ENCODE measurements at places on chromosomes 5 and 9. TPM values are rescaled to one million over a fixed set of nuclear protein-coding genes. Genes with fewer than 3 reads are reported as not detected.

Gene NUDCD2
- 15.7 TPM for total RNA-seq

Gene ASPN
- total RNA-seq, result not detected

Gene QRFP
- not detected for total RNA-seq

Gene PCDHGC4
- total RNA-seq, result 7.4 TPM

Gene MARCOL
- total RNA-seq, result not detected

Gene LVRN
- total RNA-seq, result 0.64 TPM

Gene SLC27A6
- 0.39 TPM for total RNA-seq

Gene FAM169A
- total RNA-seq, result 11.9 TPM

Gene DMRTA1
- 6.1 TPM for total RNA-seq

Gene PPP2R2B
- 2.4 TPM for total RNA-seq

Gene FSTL4
- not detected for total RNA-seq

Gene AHRR
- total RNA-seq, result 8.6 TPM

DNA sequence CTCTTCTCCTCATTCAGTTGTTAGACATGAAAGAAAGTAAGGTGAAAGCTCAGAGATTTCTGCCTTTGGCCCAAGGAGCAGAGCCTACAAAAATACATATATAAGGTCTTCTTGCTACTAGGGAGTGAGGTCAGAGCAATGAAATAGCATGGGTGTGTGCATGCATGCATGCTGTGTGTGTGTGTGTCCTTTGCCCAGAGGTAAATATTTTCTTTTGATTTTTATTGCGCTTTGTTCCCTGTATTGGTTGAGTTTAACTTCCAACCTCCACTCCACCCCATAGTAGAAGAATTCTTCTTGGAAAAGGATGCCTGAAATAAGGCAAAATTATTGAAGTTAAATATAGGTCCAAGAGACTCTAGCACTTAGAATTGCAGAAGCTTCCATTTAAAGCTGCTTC is 248.0 kb upstream of the PTGER4 start:
- DNase-seq, result no peak
- H3K4me3 ChIP-seq, result no peak overlapping the region
- H3K4me1 ChIP-seq, result no peaks in the 10 kb centered on the region
- H3K36me3 ChIP-seq, result no peaks in the 10 kb centered on the region
- H3K27ac ChIP-seq, result no peak overlapping the region
- H3K27me3 ChIP-seq, result no peaks in the 10 kb centered on the region

- no peak overlapping the region for H3K4me3 ChIP-seq
- H3K27me3 ChIP-seq, result no peaks in the 10 kb centered on the region
- no peak for DNase-seq
- no peak overlapping the region for H3K27ac ChIP-seq
- no peaks in the 10 kb centered on the region for H3K36me3 ChIP-seq
- no peaks in the 10 kb centered on the region for H3K4me1 ChIP-seq
These were observed 246.0 kb upstream of the KIF2A start for GRCh38 chr5:62059960-62060359.

DNA sequence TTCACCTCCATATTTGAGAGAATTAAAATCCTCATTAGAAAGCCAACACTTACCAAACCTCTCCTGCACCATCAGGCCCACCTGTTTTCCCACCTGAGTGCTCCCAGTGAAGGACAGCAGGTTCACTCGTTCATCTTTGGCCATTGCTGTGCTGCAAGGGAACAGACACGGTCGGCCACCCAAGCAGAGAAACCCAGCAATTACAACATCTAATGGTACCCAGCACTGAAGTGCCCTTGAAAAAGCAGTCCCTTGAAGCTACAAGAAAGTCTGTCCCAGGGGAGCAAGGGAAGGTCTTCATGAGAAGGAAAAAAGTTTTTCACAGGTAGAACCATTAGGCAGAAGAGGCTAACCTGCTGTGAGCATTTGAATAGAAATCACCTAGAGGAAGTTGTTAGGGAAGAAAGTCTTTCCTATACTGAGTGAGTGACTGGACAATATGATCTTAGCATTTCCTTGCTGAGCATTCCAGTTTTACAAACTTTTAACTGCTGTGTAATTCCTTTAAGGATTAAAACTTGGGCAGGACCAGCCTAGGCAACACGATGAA is 26.7 kb downstream of the ALDH7A1 start:
- no peaks in the 10 kb centered on the region for H3K27me3 ChIP-seq
- peaks cover 20% of the 10 kb centered on the region for H3K36me3 ChIP-seq
- H3K4me1 ChIP-seq, result no peaks in the 10 kb centered on the region
- H3K4me3 ChIP-seq, result no peak overlapping the region
- no peak overlapping the region for H3K27ac ChIP-seq

DNA sequence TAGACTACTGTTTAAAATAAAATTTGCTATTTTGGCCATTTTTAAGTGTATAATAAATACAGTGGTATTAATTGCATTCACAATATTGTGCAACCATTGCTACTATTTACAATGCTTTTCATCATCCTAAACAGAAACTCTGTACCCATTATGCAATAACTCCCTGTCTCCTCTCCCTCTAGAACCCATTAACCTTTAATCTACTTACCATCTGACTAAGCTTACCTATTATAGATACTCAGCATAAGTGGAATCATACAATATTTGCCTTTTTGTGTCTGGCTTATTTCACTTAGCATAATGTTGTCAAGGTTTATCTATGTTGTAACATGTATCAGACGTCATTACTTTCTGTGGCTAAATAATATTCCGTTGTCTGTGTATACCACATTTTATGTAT is 25.9 kb downstream of the CD14 start:
- no peak for DNase-seq
- H3K4me3 ChIP-seq, result no peak overlapping the region
- no peaks in the 10 kb centered on the region for H3K36me3 ChIP-seq
- no peaks in the 10 kb centered on the region for H3K4me1 ChIP-seq
- H3K27me3 ChIP-seq, result no peaks in the 10 kb centered on the region

- H3K4me3 ChIP-seq, result no peak overlapping the region
- no peak for DNase-seq
- H3K4me1 ChIP-seq, result peaks cover 30% of the 10 kb centered on the region
- H3K36me3 ChIP-seq, result peaks cover 23% of the 10 kb centered on the region
- H3K27me3 ChIP-seq, result no peaks in the 10 kb centered on the region
These were observed 16.7 kb downstream of the GFPT2 start for GRCh38 chr5:180336234-180337020.

DNA sequence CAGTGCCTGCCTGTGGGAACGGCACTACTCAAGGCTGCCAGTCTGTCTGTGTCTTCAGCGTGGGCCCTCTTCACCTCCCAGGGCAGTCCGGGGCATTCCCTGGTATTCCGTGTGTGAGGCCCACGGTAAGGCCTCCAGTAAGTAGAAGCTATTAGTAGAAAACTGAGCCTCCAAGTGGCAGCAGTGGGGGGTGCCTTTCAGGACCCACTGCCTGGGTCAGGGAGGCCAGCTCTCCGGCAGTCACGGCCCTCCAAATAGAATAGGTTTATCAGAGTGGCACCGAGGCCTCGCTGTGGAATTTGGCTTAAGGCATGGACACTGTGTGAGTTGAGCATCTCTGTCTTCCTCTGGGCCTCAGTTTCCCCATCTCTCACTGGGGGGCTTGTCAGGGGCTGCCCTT is 23.1 kb downstream of the ADAMTSL2 start:
- no peaks in the 10 kb centered on the region for H3K36me3 ChIP-seq
- no peak overlapping the region for H3K27ac ChIP-seq
- no peak for DNase-seq

DNA sequence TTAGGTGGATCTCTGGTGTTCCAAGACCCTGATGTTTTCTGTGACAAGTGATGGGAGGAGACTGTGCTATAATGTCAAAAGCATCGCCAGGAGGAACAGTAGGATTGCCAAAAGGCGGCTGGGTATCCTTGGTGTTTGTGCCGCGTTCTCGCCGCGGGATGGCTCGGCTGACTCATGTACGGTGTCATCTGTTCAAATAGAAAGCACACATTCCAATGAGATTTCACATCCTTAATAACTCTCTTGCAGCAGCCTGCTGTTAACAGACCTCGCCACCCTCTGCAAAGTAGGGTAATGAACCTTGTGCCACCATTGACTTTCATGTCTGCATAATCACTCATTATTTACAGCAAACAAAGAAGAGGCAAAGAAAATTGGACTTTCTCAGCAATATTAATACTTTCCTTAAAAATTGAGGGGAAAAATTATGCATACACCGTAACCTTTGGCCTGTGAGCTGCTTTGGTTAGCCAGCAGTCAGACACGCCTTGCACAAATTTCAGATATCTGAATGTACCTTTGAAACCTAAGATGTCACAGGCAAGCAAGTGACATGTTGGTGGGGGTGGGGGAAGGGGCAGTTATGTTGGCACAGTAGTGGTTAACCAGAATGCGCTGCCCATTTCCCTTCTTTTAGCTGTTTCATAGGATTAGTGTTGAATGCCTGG is 289.4 kb downstream of the EFNA5 start:
- no peaks in the 10 kb centered on the region for H3K36me3 ChIP-seq
- peaks cover 2% of the 10 kb centered on the region for H3K27me3 ChIP-seq
- peak; percentile 80 for DNase-seq
- H3K27ac ChIP-seq, result no peak overlapping the region
- H3K4me1 ChIP-seq, result peaks cover 25% of the 10 kb centered on the region

DNA sequence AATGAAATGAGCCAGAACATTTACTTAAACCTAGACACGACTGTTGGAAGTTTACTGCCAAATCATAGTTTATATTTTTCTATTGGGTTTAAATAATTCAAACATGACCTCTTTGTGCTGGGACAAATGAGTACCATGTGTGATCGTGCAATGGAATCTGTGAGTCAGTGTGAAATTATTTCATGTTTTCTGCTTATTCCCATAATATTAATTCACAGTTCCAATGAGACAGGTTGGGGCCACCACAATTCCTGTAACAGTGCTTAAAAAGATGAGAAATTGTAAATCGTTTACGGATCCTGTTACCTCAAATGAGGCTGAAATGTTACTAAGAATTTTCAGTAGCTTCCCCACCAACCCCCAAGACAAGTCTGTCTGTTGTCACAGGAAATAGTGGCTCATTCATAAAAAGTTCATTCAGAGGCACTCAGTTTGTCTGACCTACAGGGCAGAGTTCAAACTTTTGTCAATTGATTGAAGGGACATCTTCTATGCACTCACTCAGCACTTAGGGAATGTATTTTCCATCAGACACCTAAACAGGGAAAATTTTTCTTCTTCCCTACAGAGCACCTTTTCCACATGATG is 563.9 kb upstream of the ADAMTS16 start:
- H3K4me1 ChIP-seq, result peaks cover 10% of the 10 kb centered on the region
- no peaks in the 10 kb centered on the region for H3K27me3 ChIP-seq
- peak; percentile 88 for DNase-seq
- H3K36me3 ChIP-seq, result no peaks in the 10 kb centered on the region
- H3K27ac ChIP-seq, result no peak overlapping the region
- no peak overlapping the region for H3K4me3 ChIP-seq

DNA sequence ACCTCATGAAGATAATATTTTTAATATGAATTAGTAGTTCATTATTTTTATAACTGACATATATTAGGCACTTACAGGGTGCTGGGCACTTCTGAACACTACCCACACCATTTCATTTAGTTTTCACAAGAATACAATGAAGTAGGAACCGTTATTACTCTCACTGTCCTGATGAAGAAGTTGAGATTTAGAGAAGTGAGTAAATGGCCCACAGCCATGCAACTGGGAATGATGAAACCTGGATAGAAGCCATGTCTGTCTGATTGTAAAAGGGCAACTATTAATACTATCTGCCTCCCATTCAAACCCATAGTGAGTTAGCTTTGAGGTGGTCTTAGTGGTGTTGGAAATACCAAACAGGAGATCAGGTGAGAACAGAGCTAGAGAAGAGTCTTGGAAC is 29.6 kb upstream of the OTULINL start:
- no peak for DNase-seq
- peaks cover 12% of the 10 kb centered on the region for H3K27me3 ChIP-seq
- no peak overlapping the region for H3K27ac ChIP-seq
- no peaks in the 10 kb centered on the region for H3K36me3 ChIP-seq

DNA sequence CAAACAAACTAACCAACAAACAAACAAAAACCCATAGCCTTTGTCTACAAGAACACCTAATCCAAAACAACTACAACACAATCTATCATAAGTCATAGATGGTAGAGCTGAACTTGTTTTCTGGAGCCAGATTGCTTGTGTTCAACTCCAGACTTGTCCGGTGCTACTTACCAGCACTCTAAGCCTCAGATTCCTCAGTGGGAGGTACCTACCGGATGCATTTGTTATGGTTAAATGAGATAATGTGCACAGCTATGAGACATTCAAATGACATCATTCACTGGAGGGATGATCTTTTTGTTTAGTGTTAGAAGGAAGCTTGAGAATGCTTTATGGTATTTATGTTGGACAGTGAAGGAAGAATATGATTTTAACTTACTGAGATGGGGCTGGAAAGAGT is 592.9 kb upstream of the C9orf72 start:
- no peak overlapping the region for H3K4me3 ChIP-seq
- H3K36me3 ChIP-seq, result no peaks in the 10 kb centered on the region
- H3K27me3 ChIP-seq, result no peaks in the 10 kb centered on the region
- DNase-seq, result no peak
- H3K4me1 ChIP-seq, result peaks cover 2% of the 10 kb centered on the region
- no peak overlapping the region for H3K27ac ChIP-seq

- no peaks in the 10 kb centered on the region for H3K4me1 ChIP-seq
- DNase-seq, result no peak
- H3K27ac ChIP-seq, result no peak overlapping the region
- peaks cover 86% of the 10 kb centered on the region for H3K36me3 ChIP-seq
- no peaks in the 10 kb centered on the region for H3K27me3 ChIP-seq
These were observed 9.9 kb downstream of the HNRNPH1 start for GRCh38 chr5:179613460-179614071.

DNA sequence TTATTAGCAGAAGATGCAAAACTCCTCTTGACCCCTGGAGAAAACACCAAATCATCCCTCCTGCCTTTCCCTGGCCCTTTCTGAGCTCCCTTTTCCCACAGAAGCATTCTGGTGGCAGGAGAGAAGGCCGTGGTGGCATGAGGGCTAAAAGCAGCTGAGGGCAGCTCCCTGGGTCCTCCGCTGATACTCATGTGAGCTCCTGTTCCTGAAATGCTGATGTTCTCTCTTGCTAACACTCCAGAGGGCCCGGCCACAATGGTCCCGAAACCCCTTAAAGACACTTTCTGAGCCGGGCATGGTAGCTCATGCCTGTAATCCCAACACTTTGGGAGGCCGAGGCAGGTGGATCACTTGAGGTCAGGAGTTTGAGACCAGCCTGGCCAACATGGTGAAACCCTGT is 183.1 kb downstream of the HSPA4 start:
- H3K4me3 ChIP-seq, result no peak overlapping the region
- no peak for DNase-seq
- H3K4me1 ChIP-seq, result peaks cover 5% of the 10 kb centered on the region
- no peaks in the 10 kb centered on the region for H3K36me3 ChIP-seq
- H3K27ac ChIP-seq, result no peak overlapping the region

GRCh38 chr5:157116483-157116954 is 7.7 kb upstream of the HAVCR2 start:
- no peaks in the 10 kb centered on the region for H3K36me3 ChIP-seq
- H3K4me3 ChIP-seq, result no peak overlapping the region
- no peak overlapping the region for H3K27ac ChIP-seq
- no peaks in the 10 kb centered on the region for H3K4me1 ChIP-seq
- no peak for DNase-seq

GRCh38 chr5:170482511-170482910 is 21.3 kb upstream of the KCNIP1 start:
- H3K27ac ChIP-seq, result no peak overlapping the region
- DNase-seq, result no peak
- peaks cover 15% of the 10 kb centered on the region for H3K4me1 ChIP-seq
